Urinary bladder (tissue), 4 donors: ENCODE measurements at places on chromosomes 2 and 18. TPM values are rescaled to one million over a fixed set of nuclear protein-coding genes. Genes with fewer than 3 reads are reported as not detected.

DNA sequence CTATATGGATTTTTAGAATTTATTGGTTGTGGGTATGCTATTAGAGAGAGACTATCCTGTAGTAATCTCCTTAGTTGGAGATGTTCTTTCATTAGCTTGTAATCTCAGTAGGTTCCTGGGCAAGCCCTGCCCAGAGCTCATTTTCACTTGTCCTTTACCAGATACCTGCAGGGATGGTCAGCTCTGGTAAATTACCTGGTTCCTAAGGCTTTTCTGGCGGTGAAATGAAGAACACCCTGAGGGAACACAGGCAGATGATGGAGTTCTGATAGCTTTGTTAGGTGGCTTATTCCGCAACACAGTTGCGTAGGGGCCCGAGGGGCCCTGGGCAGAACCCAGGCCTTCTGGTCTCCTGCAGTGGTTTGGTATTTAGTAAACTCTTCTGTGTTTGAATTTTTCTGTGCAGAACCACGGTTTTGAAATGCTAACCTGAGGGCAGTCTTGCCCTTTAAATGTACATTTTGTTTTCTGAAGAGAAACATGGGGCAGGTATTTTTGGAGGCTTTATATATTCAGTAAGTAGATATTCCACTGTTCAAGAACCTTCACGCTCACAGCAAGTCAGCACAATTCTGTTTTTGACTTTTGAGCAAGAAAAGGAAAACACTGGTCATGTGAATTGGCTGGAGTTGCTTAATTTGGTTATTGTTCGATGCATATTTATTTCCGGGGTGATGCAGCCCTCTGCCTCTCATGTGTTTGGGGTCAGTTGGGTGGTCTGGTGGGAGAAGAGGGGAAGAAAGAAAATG is 22.4 kb downstream of the ZNF532 start:
- no peak for DNase-seq

- no peak for DNase-seq
Observed at GRCh38 chr2:210072922-210073509, 70.6 kb downstream of the RPE start.

DNA sequence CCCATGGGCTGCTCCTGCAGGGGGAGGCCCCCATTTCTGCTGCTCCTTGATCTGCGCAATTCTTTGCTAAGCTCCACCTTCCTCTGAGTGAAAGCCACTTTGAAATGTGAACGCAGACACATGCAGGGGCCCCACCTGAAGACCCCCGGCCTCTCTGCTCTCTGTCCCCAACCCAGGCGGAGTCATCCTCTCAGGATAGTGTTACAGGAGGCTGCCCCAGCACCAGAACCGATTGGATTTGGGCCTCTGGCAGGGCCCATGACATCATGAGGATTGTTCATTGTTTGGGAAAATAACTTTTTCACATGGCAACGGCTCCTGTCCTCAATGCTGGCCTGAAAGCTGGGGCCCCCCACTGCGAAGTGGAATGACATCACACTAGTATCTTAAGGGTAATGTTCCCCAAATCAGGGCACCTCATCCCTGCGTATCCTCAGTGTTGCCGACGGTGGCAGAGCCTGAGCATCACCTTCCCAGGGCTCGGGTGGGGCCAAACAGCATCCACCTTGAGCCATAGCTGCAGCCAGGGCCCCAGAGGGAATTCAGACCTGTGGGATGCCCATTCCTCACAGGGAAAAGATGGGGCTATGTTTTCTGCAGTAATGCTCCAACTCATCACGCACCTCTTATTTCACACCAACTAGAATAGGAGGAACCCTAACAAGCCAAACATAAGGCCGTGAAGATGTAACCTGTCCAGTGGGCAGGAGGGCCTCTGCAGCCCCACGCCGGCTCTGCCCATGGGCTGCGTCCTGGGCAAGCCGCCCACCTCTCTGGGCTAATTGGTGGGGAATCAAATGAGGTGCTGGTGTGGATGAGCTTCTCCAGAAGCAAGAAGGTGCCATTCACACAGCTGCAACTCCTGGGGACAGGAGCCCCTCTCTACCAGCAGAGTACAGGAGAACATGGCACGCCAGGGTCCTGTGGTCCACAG is 2.7 kb upstream of the ERFE start:
- no peak for DNase-seq

- DNase-seq: peak; percentile 37
Observed at GRCh38 chr2:240840435-240841060, 20.5 kb upstream of the KIF1A start.

DNA sequence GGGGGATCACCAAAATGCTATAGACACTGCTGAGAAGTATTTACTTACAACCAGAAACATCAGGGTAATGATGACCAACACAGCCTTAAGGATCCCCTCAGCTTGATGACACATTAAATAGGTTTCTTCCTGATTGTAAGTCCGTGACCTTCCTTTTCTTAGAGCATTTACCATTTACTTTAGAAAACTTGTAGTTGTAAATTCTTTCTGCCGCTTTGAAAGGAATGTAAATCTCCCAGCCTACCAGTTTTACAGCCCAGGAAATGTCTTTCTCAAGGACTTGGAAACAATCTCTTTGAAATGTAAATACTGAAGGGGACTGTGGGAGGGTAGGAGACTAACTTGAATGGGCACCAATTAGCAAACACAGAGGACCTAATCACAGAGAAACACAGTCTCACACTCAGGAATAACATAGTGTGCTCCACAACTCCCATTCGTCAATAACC is 278.6 kb downstream of the DSC3 start:
- DNase-seq: peak; percentile 11

The POMC gene
- 4.1 TPM for polyA plus RNA-seq
